ENCODE measurements at places on chromosomes 1 and 21.

- no peak for DNase-seq
Measured at GRCh38 chr1:177937174-177937770, 32.6 kb downstream of the SEC16B start.

DNA sequence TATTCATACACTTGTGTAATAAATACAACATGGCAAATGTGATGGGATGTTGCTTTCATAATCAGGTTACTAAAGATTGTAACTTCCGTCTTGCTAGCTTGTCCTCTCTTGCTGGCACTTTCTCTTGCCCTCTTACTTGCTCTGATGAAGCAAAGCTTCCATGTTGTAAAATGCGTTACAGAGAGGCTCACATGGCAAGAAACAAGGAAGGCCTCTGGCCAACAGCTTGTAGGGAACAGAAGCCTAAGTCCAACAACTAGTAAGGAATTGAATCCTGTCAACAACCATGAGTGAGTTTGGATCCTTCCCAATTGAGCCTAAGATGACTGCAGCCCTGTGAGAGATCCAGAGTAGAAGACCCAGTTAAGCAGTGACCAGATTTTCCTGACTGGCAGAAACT lies 15.4 kb downstream of the TMED5 start:
- DNase-seq: no peak

DNA sequence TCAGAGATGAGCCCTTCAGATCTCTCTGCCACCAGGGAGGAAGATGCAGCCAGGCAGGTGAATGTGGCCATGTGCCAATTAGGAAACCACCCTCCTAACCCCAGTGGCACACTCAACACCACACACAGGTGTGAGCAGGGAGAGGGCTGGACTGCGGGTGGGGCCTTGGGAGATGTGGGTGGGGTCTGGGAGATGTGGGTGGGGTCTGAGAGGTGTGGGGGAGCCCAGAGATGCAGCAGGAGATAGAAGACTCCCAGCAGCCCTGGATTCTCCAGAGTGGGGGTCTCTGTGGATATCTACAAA lies 43.2 kb upstream of the COL6A1 start:
- no peak for DNase-seq

DNA sequence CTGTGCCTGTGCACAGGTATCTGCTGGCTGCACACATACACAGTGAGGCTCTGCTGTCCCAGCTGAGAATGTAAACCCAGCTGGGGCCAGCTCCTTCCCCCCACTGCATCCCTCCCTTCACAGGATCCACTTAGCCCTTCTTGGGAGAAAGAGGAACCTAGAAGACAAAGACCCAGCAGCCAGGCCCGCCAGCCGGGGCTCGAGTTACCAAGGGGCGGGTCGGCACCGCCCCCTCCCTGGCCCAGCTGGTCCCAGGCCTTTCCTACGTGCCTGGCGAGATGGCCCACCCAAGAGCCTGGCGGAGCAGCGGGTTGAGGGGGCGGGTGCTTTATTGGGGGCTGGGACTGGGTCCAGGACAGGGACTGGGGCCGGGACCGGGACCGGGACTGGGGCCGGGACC lies 2.1 kb downstream of the SH3BGRL3 start:
- no peak for DNase-seq

- DNase-seq: no peak
Measured at GRCh38 chr1:40906781-40907400, 44.7 kb upstream of the CITED4 start.

DNA sequence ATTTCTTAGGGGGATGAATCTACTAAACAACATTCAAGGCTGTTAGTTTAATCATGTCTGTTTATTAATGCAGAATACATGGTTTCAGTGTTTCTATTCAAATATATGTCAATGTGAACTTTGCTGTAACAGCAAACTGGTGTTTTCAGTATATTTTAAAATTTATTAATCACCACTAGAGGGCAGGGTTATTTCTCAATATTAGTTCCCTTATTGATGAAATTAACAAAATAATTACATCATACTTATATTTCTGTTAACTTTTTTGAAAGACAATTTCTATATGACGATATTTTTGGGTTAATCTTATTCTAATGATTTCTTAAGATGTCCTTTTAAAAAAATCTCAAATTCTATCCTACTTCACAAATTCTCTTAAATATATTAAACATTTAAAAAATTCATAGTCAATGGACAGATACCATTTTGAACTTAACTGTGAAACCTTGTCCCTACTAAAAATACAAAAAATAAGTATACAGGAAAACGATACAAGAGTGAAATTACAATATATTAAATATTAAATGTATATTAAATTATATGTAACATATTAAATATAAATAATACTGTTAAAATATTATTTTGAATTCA lies 1034.1 kb upstream of the PRMT6 start:
- no peak for DNase-seq

- DNase-seq: no peak
Measured at GRCh38 chr1:57489358-57490036, 65.6 kb upstream of the DAB1 start.
